ENCODE measurements at places on chromosomes 7 and 10.
A peak's percentile ranks its signal among the peaks of the same experiment; 100 is the strongest.

- no peak for DNase-seq
Measured at GRCh38 chr10:76309070-76309469, 877.6 kb downstream of the LRMDA start.

DNA sequence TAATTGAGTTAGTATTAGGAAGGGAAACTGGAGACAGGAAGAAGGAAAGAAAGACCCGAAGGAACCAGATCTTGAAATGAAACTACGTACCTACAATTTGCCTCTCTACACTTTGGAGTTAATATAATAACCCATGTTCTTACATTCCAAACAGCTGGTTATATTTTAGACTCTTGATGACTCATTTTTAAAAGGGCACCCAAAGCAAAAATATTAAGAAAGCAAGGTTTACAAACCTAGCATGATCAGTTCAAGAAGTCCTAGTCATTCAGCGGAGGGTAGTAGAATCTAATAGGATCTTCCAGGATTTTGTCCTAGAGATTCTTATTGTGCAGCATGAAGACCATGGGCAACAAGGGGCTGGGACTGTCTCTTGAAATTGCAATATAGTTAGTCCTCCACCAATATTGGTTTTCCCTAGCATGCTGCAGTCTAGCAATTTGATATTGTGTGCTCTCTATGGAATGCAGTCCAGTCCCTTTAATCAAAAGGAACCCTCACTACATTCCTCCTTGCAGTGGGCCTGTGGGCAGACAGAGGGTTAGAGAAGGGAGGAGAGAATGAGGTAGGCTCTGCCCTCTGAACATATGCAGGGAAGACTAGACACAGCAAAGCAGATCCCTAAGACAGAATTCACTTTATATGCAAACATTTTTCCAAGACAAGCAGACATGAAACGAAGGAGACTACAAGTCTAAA lies 230.3 kb downstream of the INHBA start:
- DNase-seq = no peak

- DNase-seq = no peak
Measured at GRCh38 chr10:93454736-93455135, 27.4 kb downstream of the MYOF start.

DNA sequence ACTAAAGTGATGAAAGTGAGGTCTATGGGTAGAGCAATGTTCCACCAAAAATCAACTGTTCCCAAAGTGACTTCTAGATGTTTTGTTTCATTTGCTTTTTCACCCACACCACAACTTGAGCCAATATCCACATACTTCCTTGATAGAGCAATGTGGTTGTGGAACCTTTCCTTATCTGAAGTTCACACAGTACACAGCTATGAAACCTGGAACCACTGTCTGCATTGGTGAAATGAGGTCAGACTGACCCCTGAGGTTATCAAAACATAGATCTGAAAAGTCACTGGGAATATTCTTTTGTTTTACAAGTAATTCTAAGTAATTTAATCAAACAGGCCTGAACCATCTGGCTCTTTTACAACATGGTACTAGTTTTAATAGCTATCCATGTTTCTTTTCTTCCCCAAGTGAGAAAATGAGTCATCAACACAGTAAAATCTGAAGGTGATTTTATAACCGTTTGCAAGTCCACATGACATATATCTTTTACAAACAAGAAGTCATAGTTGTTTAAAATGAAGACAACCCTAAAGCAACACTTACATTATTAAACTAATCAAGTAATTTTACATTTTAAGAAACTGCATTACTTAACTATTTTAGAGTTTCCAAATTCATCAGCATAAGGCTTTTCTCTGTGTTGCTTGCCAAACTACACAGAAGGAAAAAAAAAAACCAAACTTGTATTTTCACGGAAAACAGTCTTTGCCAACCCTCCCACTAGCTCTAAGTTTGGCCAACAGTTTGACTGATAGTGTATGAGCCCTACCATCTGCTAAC lies 80.3 kb downstream of the LRRC17 start:
- DNase-seq = no peak

- no peak for DNase-seq
Measured at GRCh38 chr7:29825775-29826529, 19.6 kb downstream of the WIPF3 start.

DNA sequence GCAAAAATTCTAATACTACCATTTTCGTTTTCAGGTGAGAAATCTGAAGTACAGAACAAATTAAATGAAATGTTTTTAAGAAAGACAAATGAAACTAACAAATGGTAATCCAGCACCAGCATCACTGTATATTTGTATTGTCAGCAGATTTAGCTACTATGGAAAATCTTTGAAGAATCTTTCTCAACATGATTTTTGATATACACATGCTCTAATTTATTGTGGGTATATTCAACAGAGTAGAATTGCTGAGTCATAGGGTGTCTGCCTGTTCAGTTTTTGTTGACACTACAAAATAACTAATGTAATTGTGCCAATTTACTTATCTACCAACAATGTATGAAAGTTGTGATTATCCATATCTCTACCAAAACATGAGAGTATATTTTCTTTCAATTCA lies 437.6 kb downstream of the PCDH15 start:
- DNase-seq = no peak

DNA sequence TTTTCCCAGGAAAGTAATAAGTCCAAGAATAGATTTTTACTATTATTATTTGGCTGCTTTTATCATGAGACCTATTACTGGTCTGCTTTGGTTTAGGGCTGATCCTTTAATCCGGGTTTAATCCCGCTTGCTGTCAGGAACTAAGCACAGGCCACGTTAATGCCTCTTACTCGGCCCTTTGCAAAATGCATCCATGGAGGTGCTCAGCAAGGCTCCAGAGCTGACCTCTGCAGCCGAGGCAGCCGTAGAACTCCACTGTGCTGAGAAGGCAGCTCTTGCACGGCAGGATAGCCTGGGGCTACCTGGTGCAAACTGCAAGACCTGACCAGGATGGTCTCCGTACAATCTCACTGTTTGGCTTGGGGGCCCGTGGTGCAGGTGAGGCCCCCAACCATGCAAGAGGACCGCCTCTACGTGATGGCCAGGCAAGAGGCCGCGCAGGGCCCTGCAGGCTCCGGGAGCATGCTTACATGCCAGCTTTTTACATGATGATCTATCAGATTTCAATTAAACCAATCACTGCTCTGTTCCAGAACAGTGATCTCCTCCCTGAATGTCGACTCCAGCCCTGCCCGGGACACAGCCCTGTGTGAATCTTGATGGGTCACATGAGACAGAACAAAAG lies 10.4 kb upstream of the CALML3 start:
- no peak for DNase-seq

- DNase-seq = no peak
Measured at GRCh38 chr7:133584956-133585668, 332.2 kb downstream of the EXOC4 start.

DNA sequence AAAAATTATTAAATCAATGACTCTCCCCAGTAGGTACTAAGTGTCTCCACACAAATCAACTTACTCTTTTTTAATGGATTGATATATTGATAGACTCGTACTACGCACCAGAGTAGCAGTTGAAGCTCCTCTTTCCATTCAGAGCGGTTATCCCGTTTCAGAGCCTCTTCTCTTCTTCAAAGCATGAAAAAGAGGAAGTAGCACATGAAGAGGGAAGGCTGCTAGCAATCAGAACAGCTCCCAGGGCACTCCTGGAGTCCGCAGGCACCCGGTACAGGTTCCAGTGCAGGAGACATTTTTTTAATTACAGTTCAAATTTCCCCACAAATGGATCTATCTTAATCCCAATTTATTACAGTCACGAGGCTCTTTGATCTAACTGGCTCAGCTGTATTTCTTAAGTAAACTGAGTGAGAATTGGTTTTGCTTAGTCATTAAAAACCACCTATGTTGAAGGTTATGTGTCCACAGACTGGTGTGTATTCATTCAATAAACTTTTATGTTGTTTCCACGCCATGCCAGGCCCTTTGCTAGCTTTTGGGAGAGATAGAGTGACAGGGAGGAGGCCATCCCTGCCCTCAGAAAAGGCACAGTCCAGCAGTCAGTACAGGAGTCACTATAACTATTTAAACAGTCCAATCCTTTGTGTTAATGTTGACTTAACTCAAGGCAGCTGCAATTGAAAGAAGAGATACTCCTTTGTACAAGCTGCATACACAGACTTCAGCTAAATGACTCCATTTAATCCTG lies 32.1 kb upstream of the CALN1 start:
- DNase-seq = no peak

- DNase-seq = peak; percentile 72
Measured at GRCh38 chr10:86376852-86377796, 10.5 kb upstream of the GRID1 start.

DNA sequence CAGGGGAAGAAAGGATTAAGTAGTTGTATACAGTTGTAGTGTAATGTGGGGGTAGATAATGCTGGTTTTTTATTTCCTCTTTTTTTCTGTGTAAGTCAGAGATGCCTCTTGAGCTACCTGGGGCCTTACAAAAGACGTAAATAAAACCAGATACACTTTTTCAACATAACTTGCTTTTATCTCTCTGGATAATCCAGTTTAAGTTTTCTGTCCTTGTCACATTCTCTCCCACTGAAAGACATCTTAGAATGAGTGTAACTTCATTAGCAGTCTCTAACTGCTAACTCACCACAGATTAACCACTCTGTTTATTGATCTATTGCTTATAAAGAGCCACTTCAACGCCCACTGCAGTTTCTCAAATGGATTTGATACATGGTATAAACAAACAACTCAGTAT lies 64.1 kb upstream of the LRRN3 start:
- DNase-seq = no peak

DNA sequence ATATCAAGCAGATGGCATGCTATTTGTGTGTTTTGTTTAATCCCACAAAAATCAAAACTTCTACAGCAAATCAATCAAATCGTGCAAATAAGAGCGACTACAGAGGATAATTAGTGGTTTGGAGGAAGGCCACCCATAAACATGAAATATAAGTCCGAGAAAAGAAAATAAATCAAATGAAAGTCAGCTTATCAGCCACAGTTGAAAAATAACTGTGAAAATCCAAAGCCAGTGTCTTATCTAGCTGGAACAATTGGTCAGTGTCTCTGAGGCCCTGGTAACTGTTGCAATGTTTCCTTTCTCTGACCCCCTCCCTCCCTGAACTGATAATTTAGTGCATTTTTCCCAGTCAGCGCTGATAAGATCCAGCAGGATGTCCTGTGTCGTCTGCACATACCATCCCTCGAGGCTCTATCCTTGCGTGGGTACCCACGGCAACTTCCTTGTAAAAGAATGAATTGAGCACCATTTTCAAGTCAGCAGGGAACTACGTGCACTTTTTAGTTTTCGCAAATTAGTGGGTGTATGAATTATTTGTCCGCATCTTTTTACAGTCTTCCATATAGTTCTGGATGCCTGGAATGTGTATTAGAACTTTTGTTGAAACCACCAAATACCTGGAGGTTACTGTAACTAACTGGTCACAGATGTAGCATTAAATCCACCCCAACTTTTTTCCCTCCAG lies 10.8 kb upstream of the JCAD start:
- DNase-seq = no peak

DNA sequence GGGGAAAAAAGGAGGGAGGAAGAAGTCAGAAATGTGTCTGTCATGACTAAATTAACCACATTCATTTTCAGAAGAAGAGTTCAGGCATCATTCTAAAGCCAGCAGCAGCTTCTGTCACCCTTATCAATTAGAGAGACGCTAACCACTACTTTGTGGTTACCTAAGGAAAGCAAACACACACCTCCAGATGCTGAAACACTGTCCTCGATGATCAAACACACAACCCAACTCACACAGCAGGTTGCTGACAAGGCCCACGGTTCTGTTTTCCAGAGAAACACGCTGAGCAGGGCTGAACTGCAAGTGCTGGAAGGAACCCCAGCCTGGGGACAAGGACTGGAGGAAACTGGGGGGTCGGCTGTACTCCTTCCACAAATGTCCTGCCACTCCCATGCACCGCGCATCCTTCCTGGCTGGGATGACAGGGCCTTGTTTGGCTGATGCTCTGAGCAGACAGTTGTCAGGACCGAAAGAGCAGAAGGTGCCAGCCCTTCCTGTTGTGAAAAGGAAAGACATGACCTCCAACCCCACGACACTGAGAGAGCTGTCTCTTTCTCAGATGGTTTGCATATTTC lies 36.6 kb downstream of the PRKCQ start:
- DNase-seq = peak; percentile 28

DNA sequence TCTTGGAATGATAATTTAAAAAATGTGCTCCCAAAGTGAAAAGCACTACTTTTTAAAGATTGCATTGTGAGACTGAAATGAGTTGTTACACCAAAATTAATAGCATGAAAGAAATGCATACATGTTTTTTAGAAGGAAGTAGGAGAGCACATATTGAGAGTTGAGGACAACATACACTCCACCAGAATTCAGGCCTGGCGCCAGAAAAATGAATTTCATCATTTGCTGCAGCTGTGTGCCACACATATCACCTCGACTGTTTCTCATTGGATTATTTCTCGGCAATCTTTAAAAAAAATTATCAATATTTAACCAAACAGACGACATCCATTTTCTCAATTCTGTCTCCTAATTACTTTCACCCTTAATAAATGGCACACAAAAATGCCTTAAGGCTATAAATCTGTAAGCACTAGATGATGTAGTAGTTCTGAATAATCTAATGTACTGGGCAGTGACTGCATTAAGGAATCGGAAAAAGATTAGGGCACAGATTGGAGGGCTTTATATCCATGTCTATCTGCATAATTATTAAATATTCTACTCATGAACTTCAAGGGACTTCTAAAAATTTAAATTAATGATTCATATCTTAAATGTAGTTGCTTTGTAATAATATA lies 590.4 kb downstream of the NXPH1 start:
- no peak for DNase-seq

DNA sequence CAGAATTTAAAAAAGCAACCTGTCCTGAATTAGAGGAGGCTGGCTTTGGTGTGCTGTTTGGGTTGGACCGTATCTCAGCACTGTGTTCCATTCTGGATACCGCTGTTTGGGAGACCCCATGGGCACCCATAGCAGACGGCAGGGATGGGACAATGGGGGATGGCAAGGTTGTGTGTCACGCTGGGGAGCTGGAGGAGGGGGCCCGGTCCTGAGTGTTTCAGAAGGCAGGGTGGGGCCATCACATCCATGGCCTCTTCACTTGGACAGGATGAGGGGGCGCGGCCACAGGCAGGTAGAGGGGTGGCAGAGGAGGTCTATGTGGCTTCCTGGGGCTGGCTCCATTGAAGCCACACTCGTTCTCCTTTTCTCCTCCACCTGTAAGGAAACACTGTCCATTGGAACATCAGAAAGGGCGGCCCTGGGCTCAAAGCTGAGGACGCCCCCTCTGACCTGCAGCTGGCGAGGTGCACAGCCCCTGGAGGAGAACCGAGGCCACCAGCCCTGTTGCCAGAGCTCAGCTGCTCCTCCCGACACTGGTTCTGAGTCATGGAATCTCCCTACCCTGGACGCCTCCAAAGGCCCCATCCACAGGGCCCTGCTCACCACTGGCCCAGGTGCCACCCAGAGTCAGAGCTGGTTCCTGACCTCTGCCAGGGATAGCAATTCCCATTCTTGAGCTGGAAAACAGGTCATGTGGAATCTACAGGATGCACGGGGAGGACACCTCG lies 587.3 kb downstream of the DNAJB6 start:
- DNase-seq = no peak
